NCI-H1417 treated with DMSO at 0.1 percent for 48 hours (cell line): ENCODE measurements at places on chromosomes 7 and 10.

GRCh38 chr7:74202841-74203556 lies 6.8 kb upstream of the LAT2 start:
- DNase-seq = no peak

GRCh38 chr10:16423599-16423998 lies 13.2 kb upstream of the PTER start:
- no peak for DNase-seq

DNA sequence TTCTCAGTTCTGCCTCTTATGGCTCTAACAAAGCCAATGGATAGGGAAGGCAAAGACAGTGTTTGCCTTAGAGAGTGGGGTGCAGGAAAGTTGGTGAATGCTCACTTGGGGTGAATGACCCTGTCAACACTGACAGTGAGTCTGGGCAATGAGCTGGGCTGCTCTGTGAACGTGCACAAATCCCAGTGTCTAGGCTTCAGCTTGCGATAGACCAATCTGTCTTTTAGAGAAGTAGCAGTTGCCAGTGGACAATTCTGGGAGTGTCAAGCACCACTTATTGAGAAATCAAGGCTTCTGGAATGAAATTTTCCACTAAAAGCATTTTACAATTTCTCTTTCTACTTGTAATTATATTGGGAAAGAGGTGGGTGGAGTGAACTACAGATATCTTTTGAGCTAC lies 141.4 kb downstream of the HERPUD2 start:
- no peak for DNase-seq

DNA sequence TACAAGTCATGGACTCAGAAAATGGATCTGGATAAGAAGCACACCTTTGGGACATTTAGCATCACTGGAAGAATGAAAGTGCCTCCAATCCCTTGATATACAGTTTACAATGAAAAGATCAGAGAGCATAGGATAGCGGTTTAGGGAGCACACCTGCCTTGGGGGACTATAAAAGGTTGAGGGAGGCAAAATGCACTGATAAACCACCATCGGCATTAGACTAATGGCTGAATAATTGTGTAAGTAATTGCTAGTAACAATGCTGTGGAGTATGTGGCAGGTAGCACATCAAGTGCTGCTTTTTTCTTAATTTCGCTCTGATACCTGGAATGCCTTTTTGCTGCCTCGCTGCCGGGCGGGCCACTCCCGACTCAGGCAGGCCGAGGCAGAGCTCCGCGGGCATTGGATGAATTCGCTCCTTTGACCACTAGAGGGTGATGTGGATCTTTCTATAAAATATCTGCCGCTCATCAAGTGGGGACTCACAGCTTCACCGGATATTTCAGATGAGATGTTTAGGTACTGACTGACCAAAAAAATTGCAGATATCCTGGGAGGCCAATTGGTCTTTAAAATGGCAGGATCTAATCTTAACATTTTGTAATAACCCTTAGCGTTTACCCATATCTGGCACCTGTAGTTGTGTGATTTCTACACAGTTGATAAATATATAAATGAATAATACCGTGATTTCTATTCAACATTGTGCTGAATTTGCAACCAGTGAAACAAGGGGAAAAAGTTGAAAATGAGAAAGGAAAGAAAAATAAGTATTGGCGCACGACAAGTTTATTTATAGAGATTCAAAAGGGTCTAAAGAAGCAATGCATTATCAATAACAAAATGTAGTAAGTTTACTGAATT lies 116.8 kb upstream of the PRSS1 start:
- DNase-seq = peak; percentile 8

DNA sequence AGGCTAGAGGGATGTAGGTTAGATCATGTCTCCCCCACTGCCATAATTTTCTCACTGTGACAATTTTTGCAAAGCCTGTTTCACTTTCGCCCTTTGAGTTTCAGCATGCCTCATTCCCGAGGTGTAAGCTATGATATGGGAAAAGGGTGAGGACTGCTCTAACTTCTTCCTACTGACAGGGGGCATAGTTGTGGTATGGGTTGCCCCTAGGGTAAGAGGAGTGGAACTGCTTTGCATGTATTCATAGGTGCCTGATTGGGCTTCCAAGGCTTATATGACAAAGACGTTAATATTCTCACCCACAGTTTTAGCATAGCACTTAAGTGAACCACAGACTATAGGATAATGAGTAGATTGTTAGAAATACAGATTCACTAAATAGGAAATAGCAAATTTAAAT lies 148.7 kb downstream of the BBS9 start:
- DNase-seq = no peak

DNA sequence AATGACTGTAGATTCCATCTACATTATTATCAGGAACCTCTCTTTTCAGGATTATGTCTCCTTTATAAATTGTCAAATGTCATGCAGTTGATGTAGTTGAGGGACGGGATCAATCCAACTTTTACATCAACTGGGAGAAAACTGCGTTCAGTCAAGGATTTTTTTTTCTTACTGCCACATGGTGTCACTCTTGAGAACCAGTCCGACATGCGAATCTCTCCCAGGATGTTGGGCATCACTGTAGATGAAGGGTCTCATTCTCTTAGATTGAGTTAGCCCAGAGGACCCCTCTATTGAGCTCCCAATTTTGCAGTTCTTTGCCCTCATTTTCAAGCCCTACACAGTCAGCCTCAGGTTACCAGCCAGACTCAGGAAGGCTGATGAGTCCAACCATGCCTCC lies 120.3 kb upstream of the PTPRZ1 start:
- DNase-seq = no peak

- DNase-seq = no peak
Measured at GRCh38 chr7:76315364-76315763, 12.9 kb downstream of the HSPB1 start.

DNA sequence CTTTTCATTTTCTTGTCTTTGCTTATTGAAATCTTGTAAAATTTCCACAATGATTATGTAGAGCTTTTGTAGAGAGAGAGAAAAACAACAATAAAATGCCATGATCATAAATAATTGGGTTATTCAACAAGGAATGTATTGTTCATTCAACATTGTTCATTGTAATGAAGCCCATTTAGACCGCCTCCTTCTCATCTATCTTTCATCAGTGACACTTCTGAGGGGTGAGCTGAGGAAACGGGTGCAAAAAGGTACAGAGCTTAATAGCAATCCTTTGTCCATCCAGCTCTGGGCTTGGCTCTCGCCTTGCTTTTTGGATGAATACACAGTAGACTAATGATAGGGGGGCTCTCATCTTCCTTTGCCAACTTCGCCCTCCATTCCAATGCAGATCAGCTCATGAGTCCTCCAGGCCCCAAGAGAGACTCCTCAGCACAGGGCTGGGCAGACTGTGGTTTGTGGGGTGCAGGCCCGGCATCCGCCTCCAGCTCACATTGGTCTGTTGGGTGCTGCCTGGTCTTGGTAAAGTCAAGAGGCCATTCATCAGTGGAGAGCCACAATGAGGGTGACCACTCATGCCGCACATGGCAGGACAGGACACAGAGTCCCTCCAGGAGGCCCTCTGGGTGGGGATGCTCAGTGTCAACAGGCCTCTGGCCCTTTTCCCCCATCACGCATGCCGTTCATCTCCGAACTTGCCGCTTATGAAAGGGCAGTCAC lies 17.9 kb upstream of the PPA1 start:
- DNase-seq = no peak

GRCh38 chr10:129522041-129522585 lies 55.1 kb downstream of the MGMT start:
- DNase-seq = no peak

DNA sequence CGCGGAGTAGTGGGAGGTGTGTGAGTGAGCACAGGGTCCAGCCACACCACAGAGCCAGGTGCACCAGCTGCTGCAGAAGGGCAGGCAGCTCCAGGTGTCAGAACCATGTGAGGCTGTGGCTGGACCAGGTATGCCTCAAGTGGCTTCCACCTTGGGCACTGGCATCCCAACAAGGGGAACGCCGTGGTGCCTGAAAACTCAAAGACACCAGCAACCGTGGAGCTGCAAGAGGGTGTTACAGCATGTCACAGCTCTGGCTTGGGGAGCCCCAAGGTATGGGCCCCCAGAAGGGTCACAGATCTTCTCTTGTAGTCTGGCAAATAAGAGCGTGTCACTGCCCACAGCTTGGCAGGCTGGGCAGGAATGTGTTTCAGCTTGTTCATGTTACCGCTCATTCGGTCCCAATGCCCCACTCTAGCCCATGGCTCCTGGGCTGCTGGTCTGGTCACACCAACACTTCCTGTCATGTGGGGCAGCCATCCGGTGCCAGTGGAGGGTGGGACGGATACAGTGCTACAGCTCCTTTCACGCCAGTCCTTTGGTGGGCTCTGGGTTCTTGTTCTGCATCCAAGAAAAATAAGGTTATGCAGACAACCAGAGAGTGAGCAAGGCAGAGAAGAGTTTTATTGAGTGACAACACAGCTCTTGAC lies 29.8 kb downstream of the STRA8 start:
- DNase-seq = no peak

GRCh38 chr7:39709768-39710311 lies 86.5 kb downstream of the RALA start:
- DNase-seq = no peak

DNA sequence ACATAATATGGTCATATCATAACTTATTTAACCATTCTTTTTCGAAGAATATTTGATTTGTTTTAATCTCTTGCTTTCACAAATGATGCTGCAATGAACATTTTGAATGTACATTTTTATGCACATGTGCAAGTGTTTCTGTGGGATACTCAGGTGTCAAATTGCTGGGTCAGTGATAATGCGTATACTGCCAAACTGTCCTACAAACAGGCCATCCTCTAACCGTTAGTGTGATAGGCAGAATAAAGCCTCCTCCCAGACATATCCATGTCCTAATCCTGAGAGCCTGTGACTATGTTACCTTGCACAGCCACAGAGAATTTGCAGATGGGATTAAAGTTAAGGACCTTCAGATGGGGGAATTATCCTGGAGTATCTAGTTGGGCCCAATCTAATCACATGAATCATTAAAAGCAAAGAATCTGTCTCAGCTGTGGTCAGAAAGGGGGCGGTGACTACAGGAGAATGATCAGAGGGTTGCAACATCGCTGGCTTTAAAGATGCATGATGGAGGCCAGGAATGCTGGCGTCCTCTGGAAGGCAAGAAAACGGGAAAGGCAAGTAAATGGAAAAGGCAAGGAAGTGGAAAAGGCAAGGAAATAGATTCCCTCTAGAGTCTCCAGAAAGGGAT lies 46.7 kb downstream of the FZD1 start:
- DNase-seq = no peak

DNA sequence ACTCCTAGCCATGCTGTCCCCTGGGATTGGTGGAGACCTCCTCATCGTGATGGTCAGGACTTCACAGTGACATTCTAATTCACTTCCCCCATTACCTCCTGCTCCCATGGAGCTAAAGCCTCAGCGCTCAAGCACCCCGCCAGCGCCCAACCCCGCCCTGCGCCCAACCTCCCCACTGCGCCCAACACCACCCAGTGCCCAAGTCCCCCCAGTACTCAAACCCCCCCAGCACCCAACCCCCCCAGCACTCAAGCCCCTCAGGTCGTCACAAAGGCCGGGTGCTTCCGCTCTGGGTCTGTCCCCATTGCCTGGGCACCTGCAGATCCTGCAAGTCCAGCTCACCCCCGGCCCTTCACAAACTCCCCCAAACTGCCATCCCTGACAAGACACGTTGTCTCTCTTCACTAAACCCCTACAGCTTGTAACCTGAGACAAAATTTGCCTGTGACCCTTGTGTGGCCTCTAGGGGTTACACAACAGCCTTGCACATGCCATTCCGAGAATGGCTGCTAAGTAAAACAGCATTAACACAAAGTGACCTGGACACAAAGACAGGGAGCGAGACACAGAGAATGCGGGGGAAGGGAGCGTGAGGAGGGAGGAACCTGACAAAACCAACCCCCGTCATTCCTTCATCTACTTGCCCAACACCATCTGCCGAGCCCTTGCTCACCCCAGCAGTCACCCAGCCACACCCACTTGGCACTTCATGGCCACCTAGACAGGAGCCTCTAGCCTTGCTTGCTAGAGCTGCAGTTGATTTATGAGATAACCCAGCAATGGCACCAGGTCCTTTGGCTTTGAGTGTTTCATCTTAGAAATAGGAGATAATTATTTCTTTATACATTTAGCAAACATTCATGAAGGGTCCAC lies 107.8 kb downstream of the ADARB2 start:
- no peak for DNase-seq

DNA sequence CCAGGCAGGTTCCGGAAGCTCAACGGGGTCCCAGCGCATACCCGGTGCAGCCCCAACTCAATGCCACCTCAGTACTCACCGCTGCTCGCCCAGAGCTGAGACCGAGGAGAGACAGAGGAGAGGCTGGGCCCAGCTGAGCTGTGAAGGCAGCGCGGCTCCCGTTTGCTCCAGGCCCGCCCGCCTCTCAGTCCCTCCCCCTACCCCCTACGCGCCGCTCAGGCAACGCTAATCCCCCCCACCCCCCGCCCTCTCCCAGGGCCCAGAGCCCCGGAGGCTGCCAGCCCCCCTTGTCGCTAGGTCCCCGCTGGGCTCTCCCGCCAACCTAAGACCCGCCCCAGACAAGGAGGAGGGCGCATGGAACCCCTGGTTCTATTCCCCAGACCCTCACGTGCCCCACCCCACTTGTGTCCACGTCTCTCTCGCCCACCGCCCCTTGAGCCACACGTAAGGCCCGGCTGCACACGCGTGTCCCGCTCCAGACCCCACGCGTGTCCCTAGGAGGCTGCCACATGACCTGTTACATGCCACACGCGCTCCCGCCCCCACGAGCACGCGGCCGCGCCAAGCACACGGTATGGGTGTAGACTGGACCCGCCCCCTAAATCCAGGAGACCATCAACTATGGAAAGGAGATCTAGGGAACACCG lies at the start of gene PSD:
PSD (minus strand) TSS at position 164 of the 647 bp plus-strand sequence. CDS start 1,747 bp downstream, outside the sequence.
- DNase-seq = no peak

- DNase-seq = no peak
Measured at GRCh38 chr7:138690495-138690894, 10.7 kb downstream of the SVOPL start.

DNA sequence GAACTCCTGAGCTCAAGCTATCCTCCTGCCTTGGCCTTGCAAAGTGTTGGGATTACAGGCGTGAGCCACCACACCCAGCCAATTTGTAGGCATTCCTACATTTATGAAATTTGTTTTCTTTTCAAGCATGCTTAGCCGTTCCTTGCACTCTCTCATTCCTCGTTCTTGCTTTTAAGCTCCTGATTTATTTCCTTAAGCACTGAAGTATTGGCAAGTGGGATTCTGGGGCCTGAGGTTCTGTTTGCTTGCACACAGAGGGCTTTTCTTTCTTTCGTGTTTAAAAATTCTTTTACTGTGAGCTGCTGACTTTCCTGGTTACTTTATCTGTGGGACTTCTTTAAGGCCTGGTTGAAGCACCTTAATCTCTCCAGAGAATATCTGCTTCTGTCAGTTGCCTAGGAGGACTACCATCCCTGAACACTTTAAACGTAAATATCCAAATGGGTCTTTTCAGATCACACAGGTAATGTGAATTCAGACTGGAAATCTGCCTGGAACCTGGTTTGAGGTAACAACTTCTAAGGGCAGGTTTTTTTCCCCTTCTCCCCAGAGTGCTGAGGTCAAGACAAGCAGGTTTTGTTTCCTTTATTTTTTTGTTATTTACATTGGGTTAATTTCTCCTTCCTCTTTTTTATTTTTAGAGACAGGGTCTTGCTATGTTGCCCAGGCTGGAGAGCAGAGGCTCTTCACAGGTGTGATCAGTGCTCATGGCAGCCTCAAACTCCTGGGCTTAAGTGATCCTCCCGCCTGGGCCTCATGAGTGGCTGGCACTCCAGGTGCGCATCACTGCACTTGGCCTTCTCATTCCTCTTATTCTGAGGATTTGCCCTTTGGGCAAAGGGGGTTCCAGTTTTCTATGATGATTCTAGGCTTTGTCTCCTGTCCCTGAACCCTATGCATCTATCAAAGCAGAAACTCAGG lies 102.9 kb downstream of the PFKFB3 start:
- no peak for DNase-seq
